NCI-H2107 (cell line): ENCODE measurements at places on chromosomes 7 and 10.

- no peak for DNase-seq
Observed at GRCh38 chr10:43094085-43094484, 17.2 kb downstream of the RET start.

- no peak for DNase-seq
Observed at GRCh38 chr7:2162959-2163358, 69.8 kb downstream of the MAD1L1 start.

GRCh38 chr10:1716839-1717238 is 20.5 kb downstream of the ADARB2 start:
- no peak for DNase-seq

GRCh38 chr7:154649434-154649833 is 353.5 kb downstream of the PAXIP1 start:
- no peak for DNase-seq

- DNase-seq = no peak
Observed at GRCh38 chr7:1018334-1018695, 26.0 kb upstream of the GPR146 start.

DNA sequence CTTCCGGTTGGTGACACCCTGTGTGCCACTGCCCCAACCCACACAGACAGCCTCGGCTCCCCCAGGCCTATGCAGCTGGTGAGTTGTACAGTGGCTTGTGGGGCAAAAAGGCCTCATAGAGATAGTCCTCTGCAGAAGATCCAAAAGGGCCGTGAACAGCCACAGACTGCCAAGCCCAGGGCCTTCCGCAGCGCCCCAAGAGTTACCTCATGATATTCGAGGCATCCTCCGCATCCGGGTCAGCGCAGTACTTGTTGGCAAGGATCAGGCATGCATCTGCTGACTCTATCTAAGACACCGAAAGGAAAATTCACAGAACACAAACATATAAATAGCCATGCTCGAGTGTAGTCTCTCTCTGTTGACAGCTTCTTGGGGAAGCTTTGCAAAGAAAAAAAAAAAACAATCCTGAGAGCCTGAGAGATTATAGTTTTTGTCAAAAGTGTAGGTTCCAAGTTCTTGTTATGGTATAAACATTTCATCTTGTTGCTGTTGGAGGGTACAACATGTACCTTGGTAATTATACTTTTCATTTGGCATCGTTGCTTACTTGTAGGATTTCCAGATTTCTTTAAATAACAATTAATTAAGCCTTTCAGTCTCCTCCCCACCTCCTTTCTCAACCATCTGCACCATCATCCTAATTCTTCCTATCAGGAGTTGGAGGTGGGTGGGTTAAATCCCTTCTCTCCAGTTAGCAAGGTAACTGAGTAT is 553.0 kb downstream of the KCNMA1 start:
- DNase-seq = no peak

DNA sequence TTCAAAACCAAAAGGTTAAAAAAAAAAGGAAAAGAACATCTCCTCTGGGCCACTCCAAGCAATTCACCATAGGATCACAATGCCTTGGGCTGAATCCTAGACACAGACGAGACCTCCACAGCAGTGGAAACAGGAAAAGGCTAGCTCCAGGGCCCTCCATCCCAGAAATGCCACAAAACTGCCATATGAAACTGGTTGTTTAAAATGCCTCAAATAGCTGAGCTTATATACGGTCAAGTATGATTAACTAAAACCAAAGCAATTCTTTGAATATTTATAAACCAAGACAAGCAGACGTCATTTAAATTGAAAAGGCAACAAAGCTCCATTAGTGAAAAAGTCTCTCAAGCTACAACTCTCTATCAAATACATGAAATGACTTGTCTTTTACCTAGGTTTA is 63.1 kb downstream of the DOCK4 start:
- DNase-seq = no peak

DNA sequence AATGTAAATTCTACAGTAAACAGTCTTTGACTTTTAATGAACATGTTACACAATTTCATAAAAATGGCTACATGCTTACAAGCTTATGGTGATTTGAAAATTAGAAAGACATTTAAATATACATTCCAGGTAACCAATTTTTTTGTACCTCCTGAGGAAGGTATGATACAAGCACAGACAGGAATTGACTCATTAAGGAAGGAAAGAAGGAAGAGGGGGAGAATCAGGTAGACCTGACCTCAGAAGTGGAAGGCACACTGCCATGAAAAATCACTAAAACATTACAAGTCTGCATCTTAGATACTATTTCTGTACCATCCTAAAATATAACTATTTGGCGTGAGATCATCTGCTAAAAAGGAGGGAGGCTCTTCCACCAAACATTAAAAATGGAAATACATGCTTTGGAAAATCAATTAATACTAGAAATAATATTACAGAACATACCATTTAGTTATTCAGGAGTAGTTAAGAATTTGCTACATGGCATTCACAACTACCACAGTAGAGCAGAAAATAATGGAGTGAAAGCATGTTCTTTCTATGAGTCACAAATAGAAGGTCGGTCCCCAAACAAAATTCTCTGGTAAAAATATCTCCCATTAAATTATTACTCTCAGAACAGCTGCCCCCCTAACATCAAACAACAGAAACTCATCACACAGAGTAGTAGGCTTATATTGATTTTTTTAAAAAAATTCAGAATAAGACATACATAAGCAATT is 15.2 kb downstream of the RAB11FIP2 start:
- DNase-seq = no peak

DNA sequence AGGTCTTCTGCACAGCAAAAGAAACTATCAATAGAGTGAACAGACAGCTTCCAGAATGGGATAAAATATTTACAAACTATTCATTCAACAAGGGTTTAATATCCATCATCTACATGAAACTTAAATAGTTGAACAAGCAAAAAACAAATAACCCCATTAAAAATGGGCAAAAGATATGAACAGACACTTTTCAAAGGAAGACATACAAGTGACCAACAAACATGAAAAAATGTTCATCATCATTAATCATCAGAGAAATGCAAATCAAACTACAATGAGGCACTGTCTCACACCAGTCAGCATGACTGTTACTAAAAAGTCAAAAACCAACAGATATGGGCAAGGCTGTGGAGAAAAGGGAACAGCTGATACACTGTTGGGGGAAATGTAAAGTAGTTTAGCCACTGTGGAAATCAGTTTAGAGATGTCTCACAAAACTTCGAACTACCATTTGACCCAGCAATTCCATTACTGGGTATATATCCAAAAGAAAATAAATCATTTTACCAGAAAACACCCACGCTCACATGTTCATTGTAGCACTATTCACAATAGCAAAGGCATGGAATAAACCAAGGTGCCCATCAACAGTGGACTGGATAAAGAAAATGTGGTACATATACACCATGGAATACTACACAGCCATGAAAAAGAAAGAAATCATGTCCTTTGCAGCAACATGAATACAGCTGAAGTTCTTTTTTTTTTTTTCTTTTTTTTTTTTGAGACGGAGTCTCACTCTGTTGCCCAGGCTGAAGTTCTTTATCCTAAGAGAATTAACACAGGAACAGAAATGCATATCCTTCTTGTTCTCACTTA is 172.6 kb downstream of the KLF6 start:
- no peak for DNase-seq

GRCh38 chr7:20232848-20233247 is 15.7 kb upstream of the MACC1 start:
- DNase-seq = no peak

DNA sequence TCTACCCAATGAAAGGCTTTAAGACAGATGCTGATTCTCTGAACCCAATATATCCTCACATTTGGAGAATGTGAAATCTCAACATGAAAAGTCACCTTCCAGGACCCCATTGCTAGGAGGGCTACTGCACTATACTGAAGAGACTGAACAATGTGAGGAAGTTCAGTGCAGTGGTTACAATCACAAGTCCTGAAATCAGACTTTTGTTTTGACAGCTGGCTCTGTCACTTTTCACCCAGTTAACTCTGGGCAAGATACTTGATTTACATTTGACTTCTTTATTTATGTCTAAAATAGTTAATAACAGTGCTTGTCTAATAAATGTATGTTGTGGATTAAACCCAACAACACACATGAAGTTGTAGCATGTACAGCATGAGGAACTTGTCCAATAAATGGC is 14.8 kb upstream of the VWDE start:
- DNase-seq = no peak

DNA sequence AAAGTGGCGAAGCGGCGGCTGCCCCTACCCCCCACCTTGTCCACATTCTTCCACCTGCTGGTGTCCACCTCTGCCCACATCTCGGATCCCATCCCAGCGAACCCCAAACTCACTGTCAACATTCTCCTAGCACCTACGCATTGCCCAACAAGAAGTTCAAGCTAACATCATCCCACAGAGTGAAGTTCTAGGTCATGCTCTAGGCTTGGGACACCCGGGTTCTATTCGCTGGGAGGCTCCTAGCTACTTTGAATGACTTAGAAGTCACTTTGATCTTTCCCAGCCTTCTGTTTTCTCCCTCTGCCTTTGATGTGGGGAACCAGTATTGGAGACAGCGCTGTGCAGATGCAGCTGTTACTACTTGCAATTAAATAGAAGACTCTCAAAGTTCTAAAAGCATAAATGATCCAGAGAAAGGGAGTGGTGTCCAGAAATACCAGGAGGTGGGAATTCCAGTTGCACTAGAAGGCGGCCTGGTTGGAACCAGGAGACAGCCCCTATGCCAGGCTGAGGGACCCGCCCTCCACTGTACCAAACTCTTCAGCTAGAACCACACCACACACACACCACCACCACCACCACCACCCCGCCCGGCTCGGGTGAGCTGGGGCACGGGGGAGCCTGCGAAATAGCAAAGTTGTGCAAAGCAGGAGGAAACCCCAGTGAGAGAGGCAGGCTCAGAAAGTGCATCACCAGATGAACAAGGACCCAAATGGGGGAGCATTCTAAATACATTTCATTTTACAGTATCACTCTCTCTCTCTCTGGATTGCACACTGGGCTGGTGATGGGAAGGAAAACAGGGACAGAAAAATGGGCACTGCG is 5.5 kb upstream of the VGF start:
- no peak for DNase-seq

- no peak for DNase-seq
Observed at GRCh38 chr10:105875050-105875449, 1234.0 kb downstream of the SORCS3 start.
